ENCODE measurements at places on chromosomes 16 and 17.

- DNase-seq: no peak
These were observed 167.9 kb upstream of the ZFHX3 start for GRCh38 chr16:73215678-73216377.

DNA sequence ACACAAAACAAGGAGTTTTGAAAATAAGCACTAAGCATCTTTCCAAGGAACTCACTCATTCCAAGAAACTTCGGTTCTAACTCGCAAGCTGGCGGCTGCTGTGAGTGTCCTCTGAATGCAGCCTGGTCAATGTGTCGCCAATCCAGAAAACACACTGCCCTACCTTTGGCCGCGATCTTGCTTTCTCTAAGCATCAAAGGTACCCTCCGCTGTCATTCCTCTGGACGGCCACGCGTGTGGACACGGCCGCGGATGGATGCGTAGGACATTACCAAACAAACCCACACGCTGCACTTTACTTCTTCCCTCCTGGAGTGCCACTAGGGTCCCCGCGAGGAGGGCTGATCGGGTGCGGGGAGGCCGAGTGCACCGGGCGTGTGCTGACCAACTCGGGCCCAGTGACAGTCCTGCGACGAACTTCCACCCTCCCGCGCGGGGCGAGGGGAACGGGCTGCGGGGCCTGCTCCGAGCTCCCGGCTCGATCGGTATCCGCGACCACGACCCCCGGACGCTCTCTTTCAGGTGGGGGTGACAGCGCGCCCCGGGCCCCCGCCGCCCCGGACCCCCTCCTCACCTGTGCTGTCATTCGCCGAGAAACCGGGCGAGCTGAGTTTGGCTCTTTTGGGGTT, 1.1 kb downstream of the CREBBP start:
- no peak for DNase-seq

DNA sequence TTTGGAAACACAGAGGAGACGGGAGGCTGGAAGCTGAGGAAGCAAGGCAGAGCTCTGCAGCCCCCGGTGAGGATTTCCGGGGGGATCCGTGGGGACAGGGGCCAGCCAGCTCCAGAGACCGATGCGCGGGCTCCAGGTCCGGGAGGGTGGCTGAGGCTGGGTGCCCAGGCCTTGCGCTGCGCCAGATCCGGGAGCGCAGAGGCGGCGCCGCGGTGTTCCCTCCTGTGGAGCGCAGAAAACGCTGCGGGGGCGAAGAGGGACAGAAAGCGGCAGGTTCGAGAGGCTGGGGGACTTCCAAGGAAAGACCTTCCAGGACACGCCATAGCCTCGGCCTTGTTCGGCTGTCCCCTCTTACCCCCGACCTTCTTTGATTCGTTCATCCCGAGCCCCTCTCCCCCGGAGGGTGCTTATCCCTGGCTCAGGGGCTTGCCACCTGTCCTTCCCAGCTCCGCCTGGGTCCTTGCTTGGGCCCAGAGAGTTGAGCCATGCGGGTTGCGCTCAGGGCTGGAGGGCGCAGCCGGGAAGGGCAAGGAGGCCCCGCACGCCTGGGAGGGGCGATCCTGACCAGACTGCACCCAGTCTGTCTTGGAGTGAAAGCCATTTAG, 697 bp upstream of the SHISA9 start:
- DNase-seq: no peak

DNA sequence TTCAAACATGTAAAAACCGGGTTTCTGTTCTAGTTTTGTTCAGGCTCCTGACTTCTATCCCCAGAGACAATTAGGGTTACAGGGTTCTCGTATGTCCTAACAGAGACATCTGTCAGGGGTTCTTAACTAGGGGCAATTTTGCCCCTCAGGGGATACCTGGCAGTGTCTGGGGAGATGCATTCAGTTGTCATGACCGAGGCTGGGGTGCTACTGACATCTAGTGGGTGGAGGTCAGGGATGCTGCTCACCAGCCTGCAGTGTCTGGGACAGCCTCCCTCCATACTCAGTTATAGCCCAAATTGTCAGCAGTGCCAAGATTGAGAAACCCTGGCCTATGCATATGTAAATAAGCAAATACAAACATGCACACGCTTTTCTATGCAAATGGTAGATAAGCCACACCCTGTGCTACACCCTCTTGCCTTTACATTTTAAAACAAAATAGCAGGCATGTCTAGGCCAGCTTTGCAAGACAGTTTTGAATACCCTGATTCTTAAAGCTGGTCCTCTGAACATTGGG, 37.4 kb downstream of the CLEC16A start:
- DNase-seq: peak; percentile 49

DNA sequence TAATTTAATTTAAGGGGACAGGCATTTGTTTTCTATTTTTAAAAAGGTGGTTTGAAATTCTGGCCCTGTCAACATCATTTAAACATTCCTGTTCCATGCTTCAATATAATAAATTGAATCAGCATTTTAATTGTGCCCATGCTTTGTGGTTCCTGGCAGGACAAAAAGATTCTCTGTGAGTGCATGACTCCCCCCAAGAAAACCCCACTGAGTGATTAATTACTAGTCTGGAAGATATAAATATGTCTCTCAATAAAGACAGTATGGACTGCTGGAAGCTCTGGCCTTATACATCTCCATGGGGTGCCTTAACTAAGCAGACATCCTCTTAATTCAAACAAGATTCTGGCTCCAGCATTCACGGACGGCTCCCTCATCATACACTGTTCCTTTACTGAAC, 95.0 kb upstream of the PSMD7 start:
- DNase-seq: no peak

DNA sequence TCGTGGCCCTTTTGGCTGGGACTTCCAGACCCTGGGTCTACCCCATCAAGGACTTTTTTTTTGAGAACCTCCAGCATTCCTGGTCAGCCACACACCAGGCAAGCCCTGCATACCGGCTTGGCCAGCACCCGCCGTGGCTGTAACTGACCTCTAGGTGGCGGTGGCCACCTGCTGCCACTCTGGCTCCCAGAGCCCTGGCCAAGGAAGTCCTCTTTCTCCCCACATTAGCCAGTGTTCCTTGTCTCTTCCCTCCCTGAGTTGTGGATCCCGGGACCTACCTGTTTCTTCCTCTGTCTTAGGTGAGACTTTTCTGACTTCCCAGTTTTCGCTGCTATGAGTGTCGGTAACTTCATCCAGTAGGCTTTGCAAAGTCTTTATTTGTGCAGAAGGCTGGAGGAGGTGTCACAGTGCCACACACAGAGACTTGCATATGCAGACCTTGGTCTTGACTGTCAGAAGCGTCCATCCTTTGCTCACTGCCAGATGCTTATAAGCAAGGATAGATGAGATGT, 348.3 kb downstream of the CPPED1 start:
- DNase-seq: peak; percentile 61

GRCh38 chr17:60139438-60140285, 10.1 kb upstream of the CA4 start:
- DNase-seq: peak; percentile 65

DNA sequence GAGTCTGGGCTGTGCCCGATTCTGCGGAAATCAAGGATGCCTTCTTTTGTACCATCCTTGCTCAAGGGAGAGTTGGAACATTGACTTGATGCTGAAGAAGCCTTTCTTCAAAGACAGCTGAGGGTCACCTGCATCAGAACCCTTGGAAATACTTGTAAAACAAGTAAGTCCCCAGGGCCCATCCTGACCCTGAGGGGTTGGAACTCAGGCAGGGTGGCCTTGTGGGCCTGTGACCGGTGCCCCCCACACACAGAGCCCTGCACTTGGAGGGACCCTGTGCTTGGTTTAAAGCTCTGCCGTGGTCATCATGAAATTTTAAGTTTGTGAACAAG, 56.9 kb downstream of the WIPI1 start:
- no peak for DNase-seq

- no peak for DNase-seq
These were observed 46.8 kb downstream of the IL21R start for GRCh38 chr16:27448532-27449433.

DNA sequence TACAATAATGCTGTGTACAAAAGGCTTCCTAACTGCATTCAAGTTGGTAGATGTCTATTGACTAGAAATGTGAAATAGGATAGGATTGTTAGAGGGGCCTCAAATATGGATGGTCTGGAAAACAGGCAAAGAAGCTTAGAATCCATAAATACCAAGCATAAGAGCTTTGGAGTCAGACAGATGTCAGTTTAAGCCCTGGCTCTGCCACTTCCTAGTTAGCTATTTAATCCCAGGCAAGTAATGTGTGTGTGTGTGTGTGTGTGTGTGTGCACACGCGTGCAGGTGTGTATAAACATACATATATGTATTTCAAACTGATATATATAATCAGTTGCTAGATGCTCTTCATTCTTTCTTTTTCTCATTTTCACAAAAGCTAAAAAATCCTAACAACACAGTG, 66.7 kb downstream of the MMD start:
- DNase-seq: no peak

GRCh38 chr16:65601781-65602180, 479.9 kb upstream of the CDH11 start:
- no peak for DNase-seq

DNA sequence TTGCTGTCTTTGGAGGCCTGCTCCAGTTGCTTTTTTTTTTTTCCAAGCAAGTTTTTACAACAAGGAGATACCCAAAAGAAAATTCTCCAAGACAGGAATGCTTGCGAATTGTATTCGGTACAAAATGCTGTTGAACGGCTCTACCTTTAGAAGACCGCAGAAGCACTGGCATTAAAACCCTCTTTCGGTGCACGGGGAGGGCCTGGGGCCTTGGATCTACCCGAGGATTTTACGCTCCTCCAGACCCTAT, 1.3 kb upstream of the HELZ start:
- no peak for DNase-seq

- DNase-seq: no peak
These were observed 4.2 kb downstream of the SOCS1 start for GRCh38 chr16:11251525-11252481.

DNA sequence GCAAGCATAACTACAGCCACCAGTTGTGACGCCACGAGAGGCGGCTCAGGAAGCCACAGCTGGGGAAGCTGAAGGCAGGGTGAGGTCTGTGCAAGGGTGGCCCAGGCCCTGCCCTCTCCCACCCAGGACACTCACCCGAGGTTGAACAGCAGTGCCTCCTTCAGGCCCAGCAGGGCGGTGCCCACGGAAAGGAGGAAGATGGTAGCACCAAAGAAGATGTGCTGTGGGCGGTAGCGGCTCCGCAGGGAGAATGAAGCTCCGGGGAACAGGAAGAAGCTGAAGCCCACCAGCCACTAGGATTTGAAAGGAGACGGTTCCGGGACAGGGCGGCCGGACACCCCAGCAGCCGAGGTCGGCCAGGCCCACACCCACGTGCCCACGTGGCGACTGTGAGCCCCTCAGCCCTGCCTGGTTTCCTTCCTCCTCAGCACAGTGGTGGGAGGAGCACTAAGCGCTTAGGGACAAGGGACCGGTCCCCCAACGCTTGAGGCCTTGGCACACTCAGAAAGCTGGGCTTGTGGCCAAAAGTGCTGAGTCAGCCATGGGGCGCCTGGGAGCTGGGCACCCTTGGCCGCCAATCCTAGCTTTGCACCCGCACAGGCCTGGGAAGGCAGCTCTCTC, 11.0 kb downstream of the CYB561 start:
- peak; percentile 21 for DNase-seq

DNA sequence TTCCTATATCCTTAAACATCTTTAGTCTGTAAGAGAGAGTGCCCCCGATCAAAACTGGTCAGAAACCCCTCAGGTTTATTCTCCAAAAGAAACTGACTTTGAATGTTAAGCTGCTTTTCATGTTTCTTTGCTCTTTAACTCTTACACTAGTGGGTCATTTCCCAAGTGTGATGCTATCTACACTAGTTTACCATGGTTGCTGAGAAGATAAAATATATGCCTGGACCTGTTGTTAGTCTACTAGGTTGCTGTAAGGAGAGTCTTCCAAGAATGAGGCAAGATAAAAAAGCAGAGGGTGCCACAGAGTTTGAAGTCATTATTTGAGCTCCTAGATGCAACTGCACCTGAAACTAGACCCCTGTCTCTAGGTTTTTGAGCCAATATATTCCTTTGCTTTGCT, 12.2 kb upstream of the ZKSCAN2 start:
- DNase-seq: no peak

DNA sequence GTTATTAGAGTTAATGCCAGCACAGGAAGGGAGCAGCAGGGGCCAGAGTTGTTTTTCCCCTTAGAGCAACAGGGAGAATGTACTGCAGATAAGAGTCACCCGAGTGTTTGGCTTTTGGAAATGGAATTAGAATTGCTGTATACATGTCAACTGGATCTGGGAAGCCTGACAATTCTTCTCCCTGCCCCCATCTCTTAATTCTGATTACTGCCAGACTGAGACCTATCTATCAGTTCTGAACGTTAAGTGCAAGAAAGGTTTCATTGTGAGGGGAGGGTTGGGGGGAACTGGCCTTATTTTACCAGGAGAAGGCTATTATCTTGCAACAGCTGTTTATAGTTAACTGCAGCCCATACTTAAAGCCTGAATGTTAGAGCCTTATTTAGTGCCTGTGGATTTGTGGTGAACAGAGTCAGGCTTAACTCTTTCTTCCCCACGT, 424.5 kb upstream of the CDH11 start:
- no peak for DNase-seq

DNA sequence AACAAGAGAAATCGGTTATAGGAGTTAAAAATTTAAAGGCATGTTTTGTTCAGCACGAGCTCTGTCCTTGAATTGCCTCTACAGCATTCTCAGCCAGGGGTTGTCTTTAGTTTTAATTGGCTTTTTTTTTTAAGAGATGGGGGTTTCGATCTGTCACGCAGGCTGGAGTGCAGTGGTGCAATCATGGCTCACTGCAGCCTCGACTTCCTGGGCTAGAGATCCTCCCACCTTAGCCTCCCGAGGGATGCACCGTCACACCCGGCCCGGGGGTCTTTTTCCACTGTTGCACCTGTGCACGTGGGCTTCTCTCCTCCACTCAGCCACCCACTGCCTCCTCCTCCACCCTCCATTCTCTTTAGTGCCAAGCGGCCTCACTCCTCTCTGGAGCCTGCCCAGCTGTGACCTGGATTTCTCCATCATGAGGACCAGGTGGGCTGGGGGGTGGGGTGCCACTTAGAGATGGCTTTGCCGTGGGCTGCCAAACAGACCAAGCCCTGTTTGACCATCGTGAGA, 106.8 kb upstream of the SEC14L1 start:
- no peak for DNase-seq

DNA sequence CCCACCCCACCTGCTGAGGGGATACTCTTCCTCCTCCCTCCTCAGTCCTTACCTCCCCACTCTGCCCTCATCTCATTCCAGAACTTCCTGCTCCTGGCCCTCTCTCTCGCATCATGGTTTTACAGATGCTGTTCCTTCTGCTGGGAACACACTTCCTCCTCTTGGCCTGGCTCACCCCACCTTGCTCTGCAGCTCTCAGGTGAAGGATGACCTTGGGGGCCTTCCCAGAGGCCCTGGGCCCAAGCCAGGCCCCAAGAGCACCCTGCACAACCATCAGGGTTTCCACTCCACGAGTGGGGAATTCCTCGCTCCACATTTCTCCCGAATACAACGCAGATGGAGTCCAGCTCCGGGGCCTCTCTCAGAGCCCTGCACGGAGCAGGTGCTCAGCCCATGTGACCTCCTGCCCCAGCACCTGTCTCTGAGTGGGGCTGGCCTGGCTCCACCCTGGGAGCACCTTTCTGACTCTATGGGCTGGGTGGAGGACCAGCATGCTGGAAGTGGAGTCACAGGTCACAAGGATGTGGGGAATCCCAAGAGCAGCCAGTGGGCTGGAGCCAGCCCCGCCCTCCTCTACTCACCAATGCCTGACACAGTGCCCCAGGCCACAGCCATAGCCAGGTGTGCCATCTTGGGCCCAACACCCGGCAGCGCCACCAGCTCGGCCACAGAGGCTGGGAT, 4.5 kb downstream of the NTHL1 start:
- DNase-seq: no peak

Measured in SK-MEL-5 (cell line).